ENCODE measurements at places on chromosomes 2 and 18. TPM values are rescaled to one million over a fixed set of nuclear protein-coding genes. Genes with fewer than 3 reads are reported as not detected.

LONRF2 gene
- total RNA-seq = 8.8 TPM

GRCh38 chr2:47724221-47724981, 58.5 kb upstream of the MSH6 start:
- DNase-seq = no peak

DNA sequence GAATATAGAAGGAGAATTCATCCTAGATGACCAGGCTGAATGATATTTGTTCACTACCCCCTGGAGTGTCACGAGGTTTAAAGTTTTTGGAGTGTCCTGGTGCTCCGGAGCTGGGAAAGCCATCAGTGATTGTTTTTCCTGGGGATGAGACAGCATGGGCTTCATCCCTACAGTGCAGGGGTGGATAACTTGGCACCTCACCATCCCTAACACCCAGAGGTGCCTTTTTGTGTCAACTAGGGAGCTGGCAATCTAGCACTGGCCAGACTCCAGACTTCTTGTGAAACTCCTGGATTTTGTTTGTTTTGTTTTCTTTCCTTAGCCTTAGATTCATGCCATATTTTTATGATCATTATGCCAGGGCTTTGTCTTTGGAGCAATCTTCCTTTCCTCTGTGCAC, 164.8 kb downstream of the PRKCE start:
- peak; percentile 50 for DNase-seq

GRCh38 chr18:13620206-13620672, 106.1 kb downstream of the FAM210A start:
- DNase-seq = no peak

- DNase-seq = no peak
Measured at GRCh38 chr2:68203587-68203986, 45.9 kb downstream of the PNO1 start.

- no peak for DNase-seq
Measured at GRCh38 chr2:43879261-43879660, 40.5 kb downstream of the ABCG8 start.

DNA sequence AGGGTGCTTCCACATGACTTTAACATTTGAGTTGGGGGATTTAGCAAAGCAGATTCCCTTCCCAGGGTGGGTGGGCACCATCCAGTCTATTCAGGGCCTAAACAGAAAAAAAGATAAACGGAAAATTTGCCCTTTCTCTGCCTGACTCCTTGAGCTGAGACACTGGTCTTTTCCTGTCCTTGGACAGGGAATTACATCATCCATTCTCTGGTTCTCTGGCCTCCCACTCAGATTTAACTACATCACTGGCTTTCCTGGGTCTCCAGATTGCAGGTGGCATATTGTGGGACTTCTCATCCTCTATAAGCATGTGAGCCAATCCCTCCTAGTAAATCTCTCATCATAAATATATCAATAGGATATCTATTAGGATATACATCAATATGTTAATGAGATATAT, 25.8 kb downstream of the CAPN13 start:
- DNase-seq = no peak

CNTNAP5 gene
- not detected for total RNA-seq

DNA sequence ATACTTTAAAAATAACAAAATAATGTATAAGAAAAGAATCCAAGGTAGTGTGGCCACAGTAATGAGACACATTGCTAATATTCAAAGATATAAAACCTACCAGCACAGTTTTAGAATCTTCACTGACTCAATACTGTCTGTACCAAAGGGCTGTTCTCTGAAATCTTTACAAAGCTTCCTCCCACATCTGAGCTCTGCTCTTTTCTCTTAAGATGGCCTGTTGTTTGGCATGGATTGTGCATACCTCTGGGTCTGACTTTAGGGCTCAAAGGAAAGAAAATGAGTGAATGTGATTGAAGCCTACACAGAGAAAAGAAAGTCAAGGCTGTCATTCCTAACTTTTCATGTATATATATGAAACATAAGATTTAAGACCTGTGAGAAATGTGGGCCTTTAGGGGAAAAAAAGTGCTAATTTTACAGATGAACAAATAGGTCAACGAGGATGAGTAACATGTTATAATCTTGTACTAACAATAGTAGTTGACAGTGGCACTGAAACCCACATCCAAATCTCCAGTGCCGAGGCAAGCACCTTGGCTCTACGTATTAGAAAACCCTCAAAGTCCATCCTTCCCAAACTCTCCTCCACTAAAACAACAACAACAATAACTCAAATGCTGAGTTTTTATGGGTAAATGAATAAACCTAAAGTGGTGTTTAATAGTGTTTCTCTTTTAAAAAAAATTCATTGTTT, 114.2 kb downstream of the ZNF521 start:
- no peak for DNase-seq

DNA sequence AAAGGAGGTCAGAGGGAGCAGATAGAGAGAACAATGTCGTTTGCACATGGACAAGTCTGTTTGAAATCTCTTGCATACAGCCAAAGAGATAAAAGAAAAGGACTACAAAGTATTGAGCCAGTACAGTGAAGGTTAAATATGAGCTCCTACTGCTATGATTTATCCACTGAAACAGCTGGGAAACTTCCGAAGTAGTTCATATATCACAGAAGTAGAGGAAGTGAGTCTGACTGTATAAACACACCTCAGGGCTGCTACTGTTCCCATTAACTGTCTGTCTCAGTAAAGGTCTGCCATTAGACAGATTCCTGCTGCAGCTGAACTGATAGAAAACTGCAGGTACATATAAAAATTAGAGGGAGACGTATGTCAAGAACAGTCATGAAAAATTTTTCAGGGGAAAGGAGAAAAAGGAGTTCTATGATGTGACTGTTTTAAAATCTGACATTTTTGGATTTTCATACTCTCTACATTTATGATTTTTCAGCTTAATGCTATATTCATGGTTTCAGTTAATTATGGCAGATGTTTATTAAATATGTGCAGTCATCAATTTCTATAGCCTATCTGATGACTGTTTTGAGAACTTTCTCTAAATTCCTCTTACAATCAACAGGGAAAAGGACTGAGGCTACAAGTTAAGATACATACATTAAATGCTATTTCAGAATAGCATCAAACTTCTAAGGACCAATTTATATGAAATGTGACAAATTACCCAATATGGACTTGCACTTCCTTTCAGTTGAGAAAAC, 364.7 kb downstream of the ERBB4 start:
- DNase-seq = no peak

DNA sequence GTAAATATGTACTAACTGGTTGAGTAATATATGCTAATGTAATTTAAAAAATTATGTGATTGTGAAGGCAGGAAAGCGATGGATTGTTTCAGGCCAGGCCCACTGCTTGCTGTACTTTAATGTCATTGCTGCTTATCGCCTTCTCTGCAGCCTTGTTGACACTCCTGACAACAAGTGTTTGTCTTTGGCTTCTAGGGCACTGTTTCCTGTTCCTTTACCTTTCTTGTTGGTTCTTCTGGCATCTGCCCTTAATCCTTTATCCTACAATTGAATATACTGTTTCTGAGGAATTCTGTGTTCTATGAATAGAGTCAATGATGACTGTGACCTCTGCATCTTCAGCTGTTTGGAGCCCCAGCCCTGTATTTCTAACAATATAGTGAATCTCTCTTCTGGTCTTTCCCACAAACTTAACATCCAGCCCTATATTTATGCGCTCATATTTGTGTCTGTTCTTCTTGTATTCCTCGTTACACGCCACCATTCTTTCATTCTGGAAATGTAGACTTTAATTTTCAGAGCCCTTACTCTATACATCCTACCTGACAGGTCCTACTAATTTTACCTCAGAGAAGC, 17.6 kb downstream of the ACSL3 start:
- DNase-seq = no peak

GRCh38 chr2:41409328-41409727, 638.5 kb upstream of the PKDCC start:
- DNase-seq = no peak

SLC4A5 gene
- 0.49 TPM for total RNA-seq

AQP4 gene
- 18.0 TPM for total RNA-seq

GRCh38 chr2:149858901-149859634, 271.5 kb upstream of the MMADHC start:
- peak; percentile 11 for DNase-seq

DUSP2 gene
- 2.3 TPM for total RNA-seq

CSRNP3 gene
- 0.10 TPM for total RNA-seq

TANC1 gene
- 5.6 TPM for total RNA-seq
